Trophoblast cell (in vitro differentiated cells and primary cell): ENCODE measurements at places on chromosomes 2 and 18.

DNA sequence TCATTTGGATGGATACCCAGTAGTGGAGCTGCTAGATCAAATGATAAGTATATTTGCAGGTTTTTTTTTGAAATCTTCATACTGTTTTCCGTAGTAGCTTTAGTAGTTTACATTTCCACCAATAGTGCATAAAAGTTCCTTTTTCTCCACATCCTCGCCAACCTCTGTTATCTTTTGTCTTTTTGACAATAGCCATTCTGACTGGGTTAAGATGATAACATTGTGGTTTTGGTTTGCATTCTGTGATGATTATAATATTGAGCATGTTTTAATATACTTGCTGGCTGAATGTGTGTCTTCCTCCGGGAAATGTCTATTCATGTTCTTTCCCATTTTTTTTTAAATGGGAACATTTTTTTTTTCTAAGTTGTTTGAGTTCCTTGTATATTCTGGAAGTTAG is 260.0 kb downstream of the GULP1 start:
- no peak for DNase-seq

GRCh38 chr18:79921984-79922965 is 29.2 kb downstream of the SLC66A2 start:
- DNase-seq = no peak

GRCh38 chr18:54776282-54776977 is 51.8 kb upstream of the RAB27B start:
- DNase-seq = peak; percentile 89

DNA sequence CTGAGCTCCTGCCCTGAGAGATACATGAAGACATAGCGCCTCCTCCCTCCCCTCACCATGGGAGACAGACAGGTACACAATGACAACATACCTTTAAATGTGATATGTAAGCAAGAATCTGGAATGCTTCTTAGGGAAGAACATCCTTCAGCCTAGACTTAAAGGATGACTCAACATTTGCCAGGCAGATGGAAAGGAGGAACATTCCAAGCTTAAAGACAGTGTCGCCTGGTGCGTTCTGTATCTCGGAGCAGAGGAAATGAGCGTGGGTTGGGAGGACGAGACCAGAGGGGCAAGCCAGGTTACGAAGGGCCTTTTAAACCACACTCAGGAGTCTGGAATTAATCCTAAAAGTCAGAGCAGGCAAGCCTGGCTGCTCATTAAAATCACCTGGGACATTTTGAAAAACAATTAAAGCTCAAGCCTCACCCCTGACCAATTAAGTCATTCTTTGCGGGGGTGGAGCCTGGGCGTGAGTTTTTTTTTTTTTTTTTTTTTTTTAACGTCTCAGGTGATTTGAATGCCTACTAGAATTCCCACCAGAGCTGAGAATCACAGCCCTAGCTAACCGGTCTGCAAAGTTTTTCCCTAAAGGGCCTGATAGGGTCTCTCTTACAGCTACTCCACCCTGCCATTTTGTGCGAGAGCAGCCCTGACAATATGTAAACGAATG is 131.2 kb upstream of the SEC11C start:
- DNase-seq = peak; percentile 94

DNA sequence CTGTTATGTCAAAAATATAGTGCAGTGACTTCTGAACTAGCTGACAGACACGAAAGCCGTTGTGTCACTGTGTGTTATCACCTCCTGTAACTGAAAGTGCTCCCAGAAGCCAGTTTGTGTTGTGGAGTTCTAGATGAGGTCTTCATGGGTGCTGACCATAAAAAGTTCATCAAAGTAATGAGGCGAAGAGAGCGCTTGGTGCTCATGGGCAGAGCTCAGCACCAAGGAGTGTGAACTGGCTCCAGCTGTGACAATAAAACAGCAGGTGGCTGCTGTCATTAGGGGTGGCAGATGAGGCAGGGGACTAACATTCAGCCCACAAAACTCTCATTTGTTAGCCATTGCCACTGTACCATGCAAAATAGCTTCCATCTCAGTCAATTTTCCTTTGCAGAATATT is 151.1 kb downstream of the ZNF407 start:
- DNase-seq = no peak

- DNase-seq = no peak
Measured at GRCh38 chr2:60472041-60472440, 81.4 kb downstream of the BCL11A start.

DNA sequence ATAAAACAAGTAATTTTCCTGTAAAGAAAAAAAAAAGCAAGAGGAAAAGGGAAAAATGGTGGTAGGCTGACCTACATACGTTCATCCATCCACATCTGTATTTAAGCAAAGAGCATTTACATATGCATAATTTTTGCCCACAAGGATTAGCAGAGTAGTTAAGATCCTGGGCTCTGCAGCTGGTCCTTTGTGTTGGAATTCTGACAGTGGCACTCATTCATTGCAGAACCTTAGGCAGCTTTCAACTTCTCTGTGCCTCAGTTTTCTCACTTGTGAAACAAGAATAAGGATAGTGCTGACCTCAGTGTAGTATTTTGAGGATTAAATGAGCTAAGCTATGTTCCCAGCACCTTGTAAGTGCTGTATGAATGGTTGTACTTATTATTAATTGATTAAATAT is 211.3 kb downstream of the ARL4C start:
- DNase-seq = no peak

DNA sequence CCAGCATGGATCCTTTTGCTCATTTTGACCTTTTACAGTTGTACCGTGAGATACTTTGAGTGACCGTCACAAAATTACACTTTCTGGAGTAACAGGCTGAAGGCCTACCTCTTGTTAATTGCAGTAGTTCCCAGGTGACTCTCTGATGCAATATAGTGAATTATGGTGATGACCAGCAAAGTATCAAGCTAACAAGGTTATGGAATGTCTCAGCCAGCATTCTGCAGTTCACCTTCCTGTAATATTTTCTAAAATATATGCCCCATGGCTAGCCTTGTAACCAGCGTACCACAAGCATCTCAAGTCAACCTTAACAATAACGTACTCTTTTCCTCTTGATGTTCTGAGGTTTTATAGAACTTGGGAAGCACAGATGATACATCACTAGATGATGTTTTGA is 234.7 kb downstream of the LTBP1 start:
- DNase-seq = peak; percentile 54

- DNase-seq = no peak
Measured at GRCh38 chr2:185477452-185477851, 261.2 kb upstream of the FSIP2 start.

GRCh38 chr2:225137971-225138370 is 95.7 kb upstream of the DOCK10 start:
- no peak for DNase-seq

GRCh38 chr18:75586130-75586889 is 158.8 kb upstream of the SMIM21 start:
- no peak for DNase-seq

DNA sequence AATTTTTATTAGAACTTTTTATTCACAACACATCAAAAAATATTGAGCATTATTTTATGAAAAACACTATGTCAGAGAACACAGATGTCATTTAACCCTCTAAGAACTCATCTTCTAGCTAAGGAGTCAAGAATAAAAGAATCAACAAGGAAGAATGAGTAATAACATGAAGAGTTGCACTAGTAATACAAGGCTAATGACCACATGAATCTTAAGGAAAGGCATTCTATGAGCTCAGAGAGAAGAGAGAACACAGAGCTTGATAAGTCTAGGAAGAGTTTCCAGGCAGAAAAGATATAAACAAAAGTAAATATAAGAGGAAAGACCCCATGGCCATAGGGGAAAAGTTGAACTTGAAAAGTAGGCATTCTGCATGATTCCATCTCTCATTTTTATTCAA is 166.5 kb downstream of the MAIP1 start:
- DNase-seq = no peak

DNA sequence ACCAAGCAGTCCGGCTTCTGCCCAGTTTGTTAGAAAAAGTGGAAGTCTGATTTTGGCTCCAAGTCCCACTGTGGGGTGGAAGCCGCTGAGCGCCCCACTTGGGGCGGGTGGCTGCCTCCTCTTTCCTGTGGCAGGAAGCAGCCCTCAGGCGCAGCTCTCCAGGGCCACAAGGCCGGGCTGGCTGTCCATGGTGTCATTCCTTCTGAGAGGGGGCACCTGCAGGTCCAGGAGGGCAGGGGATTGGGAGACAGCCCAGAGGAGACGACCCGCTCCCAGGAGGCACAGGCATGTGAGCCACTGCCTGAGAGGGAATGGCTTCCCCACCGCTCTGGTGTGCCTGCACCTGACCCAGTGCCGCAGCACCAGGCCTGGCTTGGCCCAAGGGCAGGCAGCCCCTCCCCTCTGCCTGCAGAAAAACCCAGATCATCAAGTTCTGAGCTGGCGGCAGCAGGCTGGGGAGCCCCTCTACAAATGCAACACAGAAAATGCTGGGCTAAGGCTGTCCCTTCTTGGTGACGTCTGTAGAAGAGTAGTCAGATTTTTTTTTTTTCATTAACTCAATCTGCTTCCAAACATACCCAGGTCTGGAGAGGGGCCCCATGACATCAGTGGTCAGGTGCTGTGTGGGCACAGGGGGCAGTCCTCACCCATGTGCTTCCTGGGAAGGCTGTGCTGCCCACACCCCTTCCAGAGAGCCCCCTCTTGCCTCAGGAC is 38.4 kb downstream of the HS6ST1 start:
- DNase-seq = no peak

- no peak for DNase-seq
Measured at GRCh38 chr2:2881499-2881898, 496.1 kb downstream of the EIPR1 start.

DNA sequence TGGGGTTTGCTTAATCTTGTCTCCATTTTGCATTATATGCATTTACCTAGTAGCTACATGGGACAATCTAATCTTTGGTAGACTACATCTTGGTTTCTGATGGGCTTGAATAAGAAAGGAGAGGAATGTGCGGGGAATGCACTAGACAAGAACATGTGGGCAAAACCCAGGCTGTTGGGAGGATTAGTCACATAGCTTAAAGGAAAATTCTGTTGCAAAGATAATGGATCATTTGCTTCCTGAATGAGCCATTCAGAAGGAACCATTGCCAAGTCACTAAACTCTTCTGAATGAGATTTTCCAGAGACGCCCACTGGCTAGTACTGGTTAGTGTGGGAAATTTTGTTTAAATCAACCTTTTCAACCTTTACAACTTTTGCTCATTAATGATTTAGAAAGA is 84.8 kb downstream of the OSBPL6 start:
- peak; percentile 49 for DNase-seq

DNA sequence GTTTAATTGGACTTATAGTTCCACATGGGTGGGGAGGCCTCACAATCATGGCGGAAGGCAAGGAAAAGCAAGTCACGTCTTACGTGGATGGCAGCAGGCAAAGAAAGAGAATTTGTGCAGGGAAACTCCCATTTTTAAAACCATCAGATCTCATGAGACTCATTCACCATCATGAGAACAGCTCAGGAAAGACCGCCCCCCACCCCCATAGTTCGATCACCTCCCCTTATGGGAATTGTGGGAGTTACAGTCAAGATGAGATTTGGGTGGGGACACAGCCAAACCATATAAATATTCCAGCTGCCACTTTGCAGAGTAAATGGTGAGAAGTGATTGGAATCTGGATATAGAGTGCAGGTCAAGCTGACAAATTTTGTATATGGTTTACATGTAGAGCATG is 187.4 kb downstream of the ARL4C start:
- DNase-seq = no peak

- DNase-seq = no peak
Measured at GRCh38 chr2:66239655-66240054, 195.3 kb upstream of the MEIS1 start.

- DNase-seq = no peak
Measured at GRCh38 chr2:191604154-191604553, 73.8 kb upstream of the NABP1 start.

- DNase-seq = no peak
Measured at GRCh38 chr18:67301592-67301991, 214.9 kb downstream of the DSEL start.

- DNase-seq = no peak
Measured at GRCh38 chr2:118084491-118085089, 3.7 kb upstream of the INSIG2 start.

- DNase-seq = no peak
Measured at GRCh38 chr2:152555048-152555447, 162.2 kb downstream of the PRPF40A start.

DNA sequence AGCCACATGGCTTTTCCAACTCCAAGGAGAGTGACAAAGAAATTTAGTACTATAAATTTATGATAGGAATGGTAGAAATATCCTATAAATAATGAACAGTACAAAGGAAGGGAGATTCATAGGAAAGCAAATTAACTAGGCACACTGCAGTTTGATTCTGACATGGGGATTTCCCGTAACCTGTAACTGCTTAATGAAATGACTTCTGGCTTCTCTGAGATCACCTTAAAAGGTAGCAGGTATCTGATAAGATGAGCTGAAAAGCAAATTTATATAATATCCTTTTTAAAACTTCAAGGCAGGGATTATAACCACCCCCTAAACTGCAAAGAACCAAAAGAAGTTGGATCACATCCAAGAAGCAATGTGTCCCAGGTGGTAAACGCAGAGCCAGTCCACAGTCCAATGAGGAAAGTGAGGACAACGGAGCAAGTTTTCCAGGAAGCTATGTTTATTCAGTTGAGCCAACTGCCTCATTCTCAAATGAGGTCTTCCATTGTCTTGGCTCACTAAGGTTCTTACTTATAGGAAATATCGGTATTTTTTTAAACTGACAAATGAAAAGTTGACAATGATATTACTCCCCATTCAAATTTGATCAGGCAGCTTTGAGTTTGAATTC is 43.0 kb downstream of the WIPF1 start:
- no peak for DNase-seq

DNA sequence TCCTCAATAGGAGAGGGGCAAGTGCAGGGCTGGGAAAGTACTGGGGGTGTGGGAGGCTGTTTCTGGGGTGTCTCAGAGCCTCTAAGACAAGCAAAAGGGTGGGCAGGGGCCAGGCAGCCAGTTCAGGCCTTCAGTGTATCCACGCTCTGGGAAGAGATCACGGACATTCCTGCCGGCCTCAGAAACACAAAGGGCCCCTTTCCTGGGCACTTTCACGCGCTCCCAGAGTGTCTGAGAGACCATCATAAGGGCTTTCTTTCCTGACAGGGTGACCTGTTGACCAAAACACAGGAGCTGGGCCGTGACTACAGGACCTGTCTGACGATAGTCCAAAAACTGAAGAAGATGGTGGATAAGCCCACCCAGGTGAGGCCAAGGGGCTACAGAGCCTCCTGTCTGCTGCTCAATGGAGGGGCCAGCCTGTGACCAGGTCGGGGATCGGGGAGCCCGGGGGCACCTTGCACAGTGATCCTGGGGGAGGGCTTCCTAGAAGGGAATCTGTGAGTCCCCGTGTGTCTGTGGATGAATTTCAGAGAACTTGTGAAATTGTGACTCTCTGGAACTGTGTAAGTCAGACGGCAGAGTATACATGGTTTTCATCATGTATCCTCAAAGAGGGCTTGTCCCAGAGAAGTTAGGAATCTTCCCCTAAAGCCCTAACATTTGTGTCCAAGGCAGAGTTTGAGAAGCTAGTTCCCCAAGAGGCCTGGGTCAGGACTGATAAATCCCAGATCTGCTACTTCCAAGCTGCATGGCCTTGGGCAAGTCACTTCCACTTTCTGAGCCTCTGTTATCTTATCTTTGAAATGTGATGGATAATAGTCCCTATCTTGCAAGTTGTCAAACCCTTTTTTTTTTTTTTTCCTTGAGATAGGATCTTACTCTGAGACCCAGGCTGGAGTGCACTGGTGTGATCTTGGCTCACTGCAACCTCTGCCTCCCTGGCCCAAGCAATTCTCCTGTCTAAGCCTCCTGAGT is 1.8 kb downstream of the GNLY start:
- DNase-seq = peak; percentile 63

- no peak for DNase-seq
Measured at GRCh38 chr18:26511339-26512071, 36.8 kb downstream of the KCTD1 start.

GRCh38 chr2:86072271-86072858 is 33.3 kb downstream of the POLR1A start:
- DNase-seq = no peak

- no peak for DNase-seq
Measured at GRCh38 chr2:10947446-10948187, 35.9 kb downstream of the KCNF1 start.
